ENCODE measurements at places on chromosomes 13 and 19. TPM values are rescaled to one million over a fixed set of nuclear protein-coding genes. Genes with fewer than 3 reads are reported as not detected.

The PCSK4 gene
- polyA plus RNA-seq: 16.2 TPM

The LGI4 gene
- polyA plus RNA-seq: 5.2 TPM

The COL5A3 gene
- polyA plus RNA-seq: 2.1 TPM

The C1QTNF9B gene
- polyA plus RNA-seq: 0.30 TPM

The VSTM2B gene
- 1.1 TPM for polyA plus RNA-seq
